ELR (cell line): ENCODE measurements at places on chromosomes 13 and 19.

DNA sequence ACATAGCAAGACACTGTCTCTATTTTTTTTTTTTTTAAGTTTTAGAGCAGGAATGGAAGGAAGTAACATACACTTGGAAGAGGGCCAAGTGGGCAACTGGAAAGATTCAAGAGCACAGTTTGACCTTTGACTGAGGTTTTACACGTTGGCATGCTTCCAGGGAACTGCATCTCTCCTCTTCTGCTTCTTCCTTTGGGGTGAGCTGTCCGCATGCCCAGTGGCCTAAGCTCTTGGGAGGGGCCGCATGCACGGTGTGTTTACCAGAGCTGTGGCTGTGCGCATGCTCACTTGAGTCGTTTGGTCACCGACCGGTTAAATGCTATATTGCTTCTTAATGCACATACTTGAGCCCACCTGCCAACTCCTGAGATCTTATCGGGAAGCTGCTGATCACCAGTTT is 727.7 kb downstream of the UQCRFS1 start:
- DNase-seq, result no peak

- DNase-seq, result no peak
These were observed 2.7 kb downstream of the LILRA4 start for GRCh38 chr19:54335979-54336892.

DNA sequence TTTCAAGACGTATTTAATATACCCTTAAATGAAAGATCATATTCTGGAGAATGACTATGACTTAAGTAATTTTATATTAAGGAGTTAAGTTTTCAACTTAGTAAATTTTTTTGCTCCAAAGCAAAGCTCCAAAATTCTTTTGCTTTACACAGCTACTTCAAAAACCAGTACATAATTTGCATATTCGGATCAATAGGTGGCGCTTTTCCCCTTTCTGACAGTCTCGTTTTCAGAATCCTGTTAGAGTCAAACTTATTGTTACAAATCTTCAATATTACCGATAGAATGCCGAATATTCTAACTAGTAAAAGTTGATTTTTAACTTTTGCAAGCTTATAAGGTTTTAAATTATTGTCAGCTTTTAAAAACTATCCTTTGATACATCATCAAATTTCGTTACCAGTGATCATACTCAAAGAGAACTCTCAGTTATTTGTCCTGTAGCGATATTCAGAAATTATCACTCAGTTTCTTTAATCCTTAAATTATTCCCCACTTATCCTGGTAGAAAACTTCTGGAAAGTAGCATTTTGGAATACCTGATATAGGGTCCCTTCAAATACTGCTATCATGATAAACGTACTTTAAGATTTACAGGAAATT is 852.7 kb upstream of the KLHL1 start:
- peak; percentile 54 for DNase-seq

DNA sequence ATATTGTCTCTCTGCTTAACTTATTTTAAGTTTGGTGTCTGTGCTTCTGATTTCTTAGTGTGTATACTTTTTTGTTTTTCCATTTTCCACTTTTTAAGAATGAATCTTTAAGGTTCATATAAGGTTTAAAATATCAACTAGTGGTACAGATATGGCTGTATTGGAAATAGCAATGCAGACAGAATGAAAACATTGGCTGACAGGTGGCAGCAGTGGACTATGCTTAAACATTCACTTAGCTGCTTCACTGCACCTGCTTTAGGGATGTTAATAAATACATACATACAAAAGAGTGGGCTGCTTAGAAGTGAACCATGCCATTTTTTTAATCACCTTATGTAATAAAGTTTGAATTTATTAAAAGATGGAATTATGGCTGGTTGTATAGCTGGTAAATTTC is 27.3 kb downstream of the TM9SF2 start:
- DNase-seq, result no peak

DNA sequence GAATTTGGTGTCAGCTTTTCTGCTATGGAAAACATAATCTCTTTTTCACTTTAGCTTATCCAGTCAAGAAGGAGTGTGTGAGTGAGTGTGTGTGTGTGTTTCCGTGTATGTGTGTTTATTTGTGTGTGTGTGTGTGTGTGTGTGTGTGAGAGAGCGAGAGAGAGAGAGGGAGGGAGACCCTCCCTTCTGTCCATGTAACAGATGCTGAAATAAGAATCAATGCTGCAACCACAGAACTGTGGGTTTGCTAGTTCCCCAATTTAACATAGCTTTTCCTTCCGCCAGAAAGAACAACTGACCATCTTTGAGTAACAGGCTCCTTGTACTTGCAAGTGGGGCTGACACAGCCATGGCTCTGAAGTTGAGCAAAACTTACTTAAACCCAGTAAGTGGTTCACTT is 5.2 kb downstream of the LCP1 start:
- DNase-seq, result no peak

- DNase-seq, result peak; percentile 15
These were observed 22.1 kb upstream of the SACS start for GRCh38 chr13:23455401-23456185.

- no peak for DNase-seq
These were observed 45.3 kb downstream of the POLR1D start for GRCh38 chr13:27666951-27667350.

- DNase-seq, result no peak
These were observed 22.9 kb upstream of the FRY start for GRCh38 chr13:32008518-32009175.

GRCh38 chr13:99926014-99926731 is 45.4 kb downstream of the ZIC5 start:
- peak; percentile 29 for DNase-seq

GRCh38 chr13:113968463-113969310 is 5.2 kb downstream of the C13orf46 start:
- DNase-seq, result no peak

DNA sequence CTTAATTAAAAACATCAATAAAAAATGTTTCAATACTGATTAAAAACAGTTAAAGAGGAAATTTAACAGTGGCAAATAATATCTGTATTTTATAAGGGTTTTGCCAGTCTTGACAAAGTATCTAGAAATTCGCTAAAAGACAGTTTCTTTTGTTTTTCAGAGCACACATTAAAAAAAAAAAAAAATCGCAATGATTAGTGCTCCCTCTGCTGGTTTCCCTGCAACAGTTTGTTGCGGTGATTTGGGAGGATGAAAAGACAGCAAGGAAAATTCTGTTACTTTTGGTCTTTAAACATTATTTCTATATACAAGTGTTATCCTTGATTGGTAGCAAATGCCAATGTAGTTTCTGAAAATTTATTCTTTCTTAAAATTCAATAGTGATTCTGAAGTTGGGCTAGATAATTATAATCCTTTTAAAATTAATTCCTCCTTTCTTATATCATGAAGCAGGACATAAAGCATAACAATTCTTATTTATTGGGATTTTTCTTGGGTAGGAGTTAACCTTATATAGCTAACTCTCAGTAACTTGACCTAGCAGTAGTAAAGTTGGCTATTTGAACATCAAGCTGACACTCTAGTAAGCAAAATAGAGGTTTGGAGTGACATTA is 23.1 kb upstream of the SPRY2 start:
- peak; percentile 62 for DNase-seq

DNA sequence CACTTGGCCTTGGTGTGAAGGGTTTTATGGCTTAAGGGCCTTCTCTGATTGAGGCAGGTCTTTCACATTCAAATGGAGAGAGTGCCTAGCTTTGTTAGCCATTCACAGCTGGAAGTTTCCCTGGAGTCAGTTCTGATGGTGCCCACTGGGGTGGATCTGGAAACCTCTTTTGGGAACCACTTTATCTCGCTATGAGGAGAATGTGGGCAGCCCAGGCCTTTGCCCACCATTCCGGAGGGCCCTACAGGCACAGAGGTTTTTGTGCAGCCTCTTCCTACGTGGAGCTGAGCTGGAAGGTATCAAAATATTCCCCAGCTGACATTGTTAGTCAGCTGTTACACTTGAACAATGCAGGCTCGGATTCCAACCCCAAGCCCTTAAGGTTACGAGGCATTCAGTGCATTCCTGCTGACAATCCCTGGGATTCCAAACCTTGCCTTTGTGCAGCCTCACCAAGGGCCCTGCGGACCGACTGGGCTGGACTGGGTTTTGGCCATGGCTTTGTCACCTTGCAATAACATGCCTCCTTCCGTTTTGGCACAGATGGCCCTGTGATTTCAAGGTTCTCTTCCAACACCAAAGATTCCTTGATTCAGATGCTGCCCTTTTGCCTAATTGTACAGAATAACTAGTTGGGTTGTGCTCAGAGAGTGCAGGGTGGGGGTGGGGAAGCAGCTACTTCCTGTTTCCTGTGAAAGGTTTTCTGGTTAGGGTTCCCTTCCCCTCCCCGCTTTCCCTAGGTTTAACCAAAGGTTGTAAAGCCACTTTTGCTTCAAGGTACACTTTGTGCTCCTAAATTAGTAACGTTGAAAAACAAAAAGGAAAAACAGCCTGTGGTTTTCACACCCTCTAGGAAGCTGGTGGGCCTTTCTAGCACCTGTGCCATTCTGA is 27.0 kb downstream of the SAE1 start:
- peak; percentile 61 for DNase-seq

GRCh38 chr13:111341886-111342285 is 21.4 kb downstream of the TEX29 start:
- no peak for DNase-seq
